Osteoblast (primary cell): ENCODE measurements at places on chromosomes 5 and 9.
A peak's percentile ranks its signal among the peaks of the same experiment; 100 is the strongest.

DNA sequence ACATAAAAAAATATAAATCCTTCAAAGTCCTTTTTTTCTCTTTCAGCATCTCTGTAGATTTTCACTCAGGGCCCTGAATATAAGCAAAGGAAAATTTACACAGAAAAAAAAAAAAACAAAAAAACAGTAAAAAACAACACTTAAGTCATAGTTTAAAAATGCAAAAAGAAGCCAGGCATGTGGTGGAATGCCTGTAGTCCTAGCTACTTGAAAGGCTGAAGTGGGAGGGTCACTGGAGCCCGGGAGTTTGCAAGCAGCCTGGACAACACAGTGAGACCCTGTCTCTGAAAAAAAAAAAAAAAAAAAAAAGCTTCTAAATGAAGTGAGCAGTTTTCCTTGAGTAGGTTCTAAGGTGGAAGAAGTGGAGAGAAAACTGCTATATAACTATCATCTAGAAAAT lies 55.0 kb upstream of the BNC2 start:
- DNase-seq = no peak

DNA sequence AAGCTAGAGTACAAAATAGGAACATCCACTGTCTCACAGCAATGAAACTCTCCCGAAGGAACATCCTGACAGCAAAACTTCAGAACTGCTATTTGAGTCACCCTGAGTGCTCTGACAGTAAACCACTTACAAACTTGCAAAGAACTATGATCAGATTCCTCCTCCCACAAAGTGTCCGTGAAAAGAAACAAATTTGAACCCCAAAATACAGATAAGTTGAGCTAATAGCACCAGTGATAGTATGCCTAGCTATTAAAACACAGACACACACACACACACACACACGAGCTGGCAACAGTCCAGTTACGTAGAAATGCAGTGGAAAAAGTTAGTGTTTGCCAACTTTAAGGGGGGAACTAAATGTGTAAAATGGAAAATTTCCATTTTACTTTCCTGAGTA lies 3.1 kb upstream of the GLIS3 start:
- peak; percentile 77 for DNase-seq

DNA sequence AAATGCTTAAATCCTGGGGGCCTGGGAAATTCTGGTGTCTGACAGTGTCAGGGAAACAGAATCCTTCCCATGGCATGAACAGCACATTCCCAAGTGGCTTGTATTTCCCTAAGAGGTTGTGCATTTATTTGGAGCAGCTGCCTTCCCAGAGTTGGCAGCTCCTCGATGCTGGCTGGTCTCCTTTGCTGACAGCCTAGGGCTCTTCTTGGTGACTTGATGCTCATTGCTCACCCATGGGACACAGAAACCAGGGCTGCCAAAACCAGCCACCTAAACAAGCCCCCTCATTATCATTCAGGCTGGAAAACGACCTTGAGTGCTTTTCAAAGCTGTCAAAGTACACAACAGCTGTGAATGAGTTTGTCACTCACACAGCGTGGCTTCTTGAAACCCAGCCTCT lies 24.2 kb downstream of the ENHO start:
- DNase-seq = no peak

GRCh38 chr9:116182876-116183275 lies 29.3 kb downstream of the PAPPA start:
- no peak for DNase-seq

DNA sequence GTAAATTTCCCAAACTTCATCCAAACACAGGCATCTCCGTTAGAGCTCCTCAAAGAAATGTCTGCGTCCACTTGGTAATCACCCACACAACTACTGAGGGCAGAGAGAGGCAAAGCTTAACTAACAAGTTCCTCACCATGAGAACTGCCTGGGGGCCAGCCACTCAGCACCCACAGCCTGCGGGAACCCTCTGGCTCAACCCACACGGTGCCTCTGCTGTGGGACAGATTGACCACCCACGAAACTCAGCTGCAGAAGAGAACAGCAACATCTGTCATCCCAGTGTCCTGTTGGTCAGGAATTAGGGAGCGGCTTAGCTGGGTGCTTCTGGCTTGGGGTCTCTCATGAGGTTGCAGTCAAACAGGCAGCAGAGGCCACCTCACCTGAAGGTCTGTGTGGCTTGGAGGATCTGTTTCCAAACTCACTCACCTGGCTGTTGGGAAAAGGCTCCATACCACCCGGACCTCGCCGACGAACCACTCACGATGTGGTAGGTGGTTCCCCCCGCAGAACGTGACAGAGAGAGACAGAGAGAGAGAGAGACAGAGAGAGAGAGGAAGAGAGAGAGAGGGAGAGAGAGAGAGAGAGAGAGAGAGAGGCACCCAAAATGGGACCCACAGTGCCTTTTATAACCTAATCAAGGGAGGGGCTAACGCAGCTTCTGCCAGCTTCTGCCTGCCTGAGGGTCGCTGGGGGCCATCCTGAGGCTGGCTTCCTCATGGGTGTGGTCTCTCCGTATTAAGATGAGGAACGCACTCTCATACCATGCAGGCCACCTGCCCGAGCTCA lies 103.5 kb downstream of the OLFM1 start:
- DNase-seq = no peak

DNA sequence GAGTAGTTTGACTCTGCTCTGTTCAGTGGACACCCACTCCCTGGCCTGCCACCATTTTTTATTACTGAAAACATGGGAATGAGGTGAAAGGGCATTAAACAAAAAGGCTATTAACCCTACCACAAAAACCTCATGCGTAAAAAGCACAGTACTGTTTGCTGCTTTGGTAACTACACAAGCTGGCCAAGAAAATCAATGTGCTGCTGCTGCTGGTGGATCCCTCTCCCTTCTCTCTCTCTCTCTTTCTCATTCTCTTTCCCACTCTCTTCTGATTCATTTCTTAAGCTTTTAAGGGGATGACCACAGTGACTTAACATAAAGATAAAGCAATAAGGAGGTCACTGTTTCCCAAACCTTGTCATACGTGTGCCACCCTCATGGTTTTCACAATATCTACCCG lies 183.2 kb upstream of the TBC1D2 start:
- no peak for DNase-seq

- DNase-seq = no peak
Observed at GRCh38 chr9:127336086-127336485, 60.9 kb upstream of the SLC2A8 start.

DNA sequence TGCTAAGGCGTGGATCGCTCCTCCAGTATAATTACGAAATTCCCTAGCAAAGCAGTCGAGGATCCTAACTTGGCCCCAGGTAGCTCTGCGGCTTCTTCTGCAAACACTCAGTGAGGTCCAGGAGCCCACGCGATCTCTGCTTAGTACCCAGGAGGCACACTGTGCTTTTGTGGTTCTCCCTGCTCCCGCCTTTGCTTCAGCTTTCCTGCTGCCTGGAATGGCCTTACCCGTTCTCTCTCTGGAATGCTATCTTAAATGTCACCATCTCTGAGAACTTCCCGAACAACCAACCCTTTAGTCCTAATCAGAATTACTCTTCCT lies 639 bp downstream of the INVS start:
- no peak for DNase-seq

DNA sequence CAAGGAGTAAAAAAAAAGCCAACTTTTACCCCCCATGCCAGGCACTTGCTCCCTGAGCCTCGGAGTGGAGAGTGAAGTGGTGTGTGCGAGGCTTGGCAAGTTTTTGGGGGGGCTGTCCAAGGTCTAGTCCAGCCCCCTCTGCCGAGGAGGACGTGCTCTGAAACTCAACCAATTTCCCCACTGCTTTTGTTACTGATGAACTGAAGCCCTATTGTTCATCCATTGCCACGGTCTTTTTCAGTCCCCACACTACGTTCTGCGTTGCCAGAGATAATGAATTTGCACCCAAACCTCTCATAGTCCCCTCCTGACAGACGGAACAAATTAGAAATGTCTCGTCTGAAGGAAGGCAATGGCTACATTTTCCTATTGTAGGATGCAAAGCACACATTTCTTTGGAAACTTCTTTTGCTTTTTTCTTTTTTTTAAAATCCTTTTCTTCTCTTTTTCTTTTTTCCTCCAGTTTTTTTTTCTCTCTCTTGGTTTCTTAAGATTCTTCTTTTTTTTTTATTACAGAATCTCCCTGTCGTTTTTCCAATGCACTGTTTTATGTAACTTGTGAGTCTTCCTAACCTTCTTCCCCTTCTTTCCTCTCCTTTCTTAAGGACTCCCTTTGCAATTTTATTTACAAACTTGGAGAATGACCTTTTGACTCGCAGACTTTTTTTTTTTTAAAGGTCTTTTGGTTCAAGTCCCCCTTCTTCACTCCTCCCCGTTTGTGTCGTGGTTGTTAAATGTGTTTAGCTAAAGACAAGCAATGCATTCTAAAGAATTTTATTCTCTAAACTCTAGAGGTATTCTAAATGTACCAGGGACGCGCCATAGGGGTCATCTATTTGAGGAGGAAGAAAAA lies 209.5 kb downstream of the MEF2C start:
- DNase-seq = no peak

DNA sequence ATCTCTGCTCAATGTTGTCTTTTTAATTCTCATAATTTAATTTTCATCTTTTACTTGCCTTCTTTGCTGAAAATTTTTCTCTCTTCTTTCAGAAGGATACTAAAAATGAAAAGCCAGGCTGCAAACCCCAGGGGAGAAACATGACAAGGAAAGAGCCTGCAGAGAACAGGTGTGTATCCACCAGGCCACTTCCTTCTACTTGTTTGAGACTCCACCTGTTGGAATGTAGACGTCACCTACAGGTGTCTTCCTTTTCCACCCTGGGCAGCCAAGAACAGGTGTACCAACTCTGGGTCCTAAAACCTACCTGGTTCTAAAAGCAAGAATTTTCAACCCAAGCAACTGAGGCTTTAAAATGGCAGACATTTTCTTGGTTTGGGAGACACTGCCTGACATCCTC lies 166.8 kb downstream of the ATP10B start:
- no peak for DNase-seq

GRCh38 chr5:60972231-60972630 lies 27.2 kb downstream of the NDUFAF2 start:
- no peak for DNase-seq

DNA sequence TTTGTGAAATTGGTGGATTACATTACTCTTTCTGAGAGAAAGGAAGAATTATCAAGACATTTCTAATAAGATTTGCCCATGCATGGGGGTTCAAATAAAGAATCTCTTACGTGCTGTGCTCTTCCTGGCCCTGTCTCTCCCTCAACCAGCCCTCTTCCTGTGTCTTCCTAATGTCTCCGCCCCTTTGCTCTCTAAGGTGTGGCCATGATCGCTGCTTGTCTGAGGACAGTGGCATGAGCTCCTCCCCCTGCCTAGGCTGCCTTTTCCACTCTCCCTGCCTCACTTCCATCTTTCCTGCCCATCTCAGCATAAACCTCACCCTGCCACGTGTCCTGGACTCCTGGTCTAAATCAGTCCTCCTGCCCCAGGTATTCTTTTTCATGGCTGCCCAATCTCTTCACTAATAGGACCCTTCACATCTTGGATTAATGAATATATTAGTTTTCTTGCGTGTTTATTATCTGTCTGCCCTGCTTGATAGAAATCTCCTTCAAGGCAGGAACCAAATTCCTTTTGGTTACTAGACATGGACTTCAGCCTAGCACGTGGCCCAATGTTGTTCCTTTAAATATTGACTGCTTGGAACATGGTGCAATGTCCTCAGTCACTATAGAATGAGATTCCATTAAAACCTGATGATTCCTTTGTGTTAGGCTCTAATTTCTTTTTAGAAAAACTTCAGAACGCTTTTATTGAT lies 122.3 kb downstream of the MTRR start:
- no peak for DNase-seq

- no peak for DNase-seq
Observed at GRCh38 chr5:67319935-67320725, 123.5 kb upstream of the CD180 start.

- peak; percentile 83 for DNase-seq
Observed at GRCh38 chr9:89388084-89388867, 70.0 kb downstream of the SECISBP2 start.

GRCh38 chr5:31855134-31856040 lies 216.5 kb downstream of the PDZD2 start:
- DNase-seq = peak; percentile 59

- no peak for DNase-seq
Observed at GRCh38 chr5:57209316-57210040, 35.6 kb downstream of the GPBP1 start.

- DNase-seq = peak; percentile 90
Observed at GRCh38 chr9:87713278-87713987, 12.5 kb upstream of the CTSL start.

DNA sequence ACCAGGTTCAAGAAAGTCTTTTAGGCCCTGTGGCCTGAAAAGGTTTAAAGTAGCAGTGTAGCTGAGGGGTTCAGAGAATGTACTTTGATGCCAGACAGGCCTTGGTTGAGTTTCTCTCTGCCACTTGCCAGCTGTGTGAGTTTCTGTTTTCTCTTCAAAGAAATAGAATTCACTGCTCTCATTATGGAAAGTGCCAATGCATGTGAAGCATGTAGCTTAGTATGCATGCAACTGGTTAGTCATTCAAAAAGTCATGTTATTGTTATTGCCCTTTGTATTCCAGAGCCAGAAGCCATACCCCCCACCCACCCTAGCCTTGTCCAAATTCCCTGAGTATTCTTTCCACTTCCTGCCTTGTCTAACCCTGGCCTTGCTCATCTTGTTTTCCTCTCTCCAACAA lies 101.7 kb downstream of the ADRB2 start:
- no peak for DNase-seq

GRCh38 chr5:127834554-127834953 lies 131.4 kb downstream of the CCDC192 start:
- no peak for DNase-seq

- no peak for DNase-seq
Observed at GRCh38 chr9:135980926-135981630, 19.9 kb upstream of the UBAC1 start.

GRCh38 chr9:4788703-4789102 lies 4.0 kb upstream of the RCL1 start:
- no peak for DNase-seq

DNA sequence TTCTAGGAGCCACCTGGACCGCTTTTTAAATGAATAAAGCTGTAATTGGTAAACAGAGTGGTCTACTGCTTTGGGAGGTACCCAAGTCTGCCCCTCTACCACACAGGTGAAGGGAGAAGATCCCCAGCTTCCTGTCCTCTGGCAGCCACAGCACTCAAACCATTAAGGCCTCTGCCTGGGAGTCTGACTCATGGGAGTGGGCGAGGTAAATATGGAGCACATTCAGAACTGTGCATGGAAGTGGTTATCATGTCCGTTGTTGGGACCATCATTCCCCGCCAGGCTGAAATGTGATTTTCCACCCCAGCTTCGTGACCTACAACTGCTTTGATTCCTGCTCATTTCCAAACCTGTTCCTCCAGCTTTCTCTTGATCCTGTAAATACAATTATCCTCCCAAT lies 59.5 kb upstream of the ALDH1B1 start:
- DNase-seq = no peak

DNA sequence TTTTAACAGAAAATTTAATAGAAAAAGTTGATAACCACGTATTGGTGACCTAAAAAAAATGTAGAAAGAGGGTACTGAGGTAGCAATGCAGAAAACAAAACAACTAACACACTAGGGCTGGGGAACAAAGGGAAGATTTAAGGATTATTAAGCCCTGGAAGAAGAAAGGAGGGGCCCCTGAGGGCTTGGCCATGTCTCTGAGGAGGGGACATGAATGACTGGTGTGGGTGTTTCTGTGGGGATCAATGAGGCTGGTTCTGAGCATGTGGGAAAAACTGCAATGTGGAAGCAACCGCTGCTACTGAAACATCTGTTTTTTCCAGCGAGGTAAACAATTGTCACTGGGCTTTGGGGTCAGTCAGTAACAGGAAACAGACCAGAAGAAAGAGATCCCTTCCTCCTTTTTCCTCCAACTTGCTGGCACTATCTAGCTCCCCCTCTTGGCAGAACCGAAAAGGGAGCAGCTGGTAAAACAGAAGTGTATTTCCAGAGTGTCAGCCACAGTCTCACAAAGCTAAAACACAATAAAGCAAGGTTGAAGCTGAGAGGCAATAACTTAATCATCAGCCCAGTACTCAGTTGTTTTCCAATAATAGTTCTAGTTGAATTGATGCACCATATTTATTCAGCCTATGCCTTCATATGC lies 48.3 kb downstream of the ATPSCKMT start:
- no peak for DNase-seq
